Central memory CD4-positive, alpha-beta T cell (primary cell): ENCODE measurements at places on chromosomes 2 and 18.

GRCh38 chr2:187232749-187233148 lies 215.3 kb downstream of the CALCRL start:
- no peak for DNase-seq

DNA sequence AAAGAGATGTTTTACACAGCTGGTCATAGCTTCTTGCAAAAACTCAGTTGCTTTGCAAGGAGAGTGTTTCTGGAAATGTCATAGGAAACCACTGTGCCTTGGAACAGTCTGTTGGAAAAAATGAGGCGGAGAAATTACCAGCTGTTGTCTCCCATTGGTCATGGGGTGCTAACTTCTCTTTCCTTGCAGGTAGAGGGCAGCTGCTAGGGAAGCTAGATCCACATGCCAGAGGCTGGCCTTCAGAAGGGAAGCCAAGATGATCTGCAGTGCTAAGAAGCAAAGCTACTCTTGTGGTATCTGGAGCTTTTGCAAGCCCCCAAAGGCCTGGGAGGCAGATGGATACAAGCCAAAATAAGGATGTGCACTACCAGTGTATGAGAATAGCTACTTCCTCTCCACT lies 34.8 kb upstream of the LAMA1 start:
- no peak for DNase-seq

- no peak for DNase-seq
Measured at GRCh38 chr2:86315084-86315483, 22.3 kb downstream of the REEP1 start.

DNA sequence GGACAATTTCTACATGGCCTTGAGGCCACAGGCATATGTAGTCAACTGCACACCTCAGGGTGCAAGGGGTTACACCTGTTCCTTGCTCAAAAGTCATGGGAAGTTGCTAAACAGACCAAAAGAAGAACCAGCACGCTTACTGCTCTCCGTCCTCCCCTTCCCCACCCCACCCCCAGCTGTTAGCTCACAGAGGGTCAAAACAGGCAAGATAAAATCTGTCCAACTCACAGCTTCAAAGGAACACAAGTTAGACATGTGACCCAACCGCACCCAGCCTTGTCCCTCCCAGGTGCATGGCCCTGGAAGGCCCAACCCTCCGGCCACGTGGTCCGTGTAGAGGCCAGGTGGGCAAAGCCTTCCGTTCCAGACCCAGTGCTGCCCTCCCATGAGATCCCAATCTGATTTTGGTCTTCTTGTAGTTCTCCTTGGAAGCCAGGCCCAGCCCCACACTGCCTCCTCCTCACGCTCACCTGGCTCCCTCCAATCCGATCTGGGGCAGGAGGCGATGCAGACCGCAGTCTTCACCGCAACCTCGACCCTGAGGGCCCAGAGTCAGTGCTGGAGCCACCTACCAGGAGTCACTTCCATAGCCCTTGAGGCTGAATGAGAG lies 14.5 kb upstream of the ASPRV1 start:
- DNase-seq: no peak
